GM03348 (cell line): ENCODE measurements at places on chromosomes 2 and 18.

DNA sequence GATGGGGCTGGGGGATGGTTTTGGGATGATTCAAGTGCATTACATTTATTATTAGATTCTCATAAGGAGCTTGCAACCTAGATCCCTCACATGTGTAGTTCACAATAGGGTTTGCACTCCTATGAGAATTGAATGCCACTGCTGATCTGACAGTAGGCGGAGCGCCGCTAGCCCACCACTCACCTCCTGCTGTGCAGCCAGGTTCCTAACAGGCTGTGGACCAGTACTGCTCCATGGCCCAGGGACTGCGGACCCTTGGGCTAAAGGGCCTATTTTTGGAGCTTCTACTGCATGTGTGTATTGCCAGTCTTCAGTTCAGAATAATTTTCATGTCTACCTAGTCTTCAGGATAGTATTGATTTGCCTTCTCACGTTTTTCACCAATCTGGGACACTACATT lies 165.3 kb upstream of the TWIST2 start:
- no peak for DNase-seq

GRCh38 chr2:191255756-191256312 lies 10.6 kb downstream of the MYO1B start:
- no peak for DNase-seq

GRCh38 chr2:147424766-147425165 lies 420.1 kb upstream of the ACVR2A start:
- no peak for DNase-seq

- DNase-seq = no peak
These were observed 63.1 kb downstream of the CXCR4 start for GRCh38 chr2:136054856-136055255.

DNA sequence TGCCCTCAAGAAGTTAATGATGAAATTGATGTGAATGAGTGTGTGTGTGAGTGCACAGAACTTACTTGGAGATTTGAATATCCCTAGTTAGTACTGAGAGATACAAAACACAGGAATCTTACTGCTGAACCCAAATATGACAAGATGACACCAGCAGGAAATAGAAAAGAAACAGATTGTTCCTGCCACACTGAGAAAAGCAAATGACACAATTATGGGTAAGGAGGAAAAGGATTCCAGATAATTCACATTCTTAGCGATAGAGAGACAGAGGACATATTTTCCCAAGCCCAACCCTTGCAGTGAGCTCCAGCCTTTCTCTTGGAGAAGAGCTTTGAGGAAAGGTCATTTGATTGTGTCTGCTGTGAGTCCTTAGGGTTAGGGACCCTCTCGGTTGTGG lies 105.7 kb upstream of the SMIM21 start:
- no peak for DNase-seq

DNA sequence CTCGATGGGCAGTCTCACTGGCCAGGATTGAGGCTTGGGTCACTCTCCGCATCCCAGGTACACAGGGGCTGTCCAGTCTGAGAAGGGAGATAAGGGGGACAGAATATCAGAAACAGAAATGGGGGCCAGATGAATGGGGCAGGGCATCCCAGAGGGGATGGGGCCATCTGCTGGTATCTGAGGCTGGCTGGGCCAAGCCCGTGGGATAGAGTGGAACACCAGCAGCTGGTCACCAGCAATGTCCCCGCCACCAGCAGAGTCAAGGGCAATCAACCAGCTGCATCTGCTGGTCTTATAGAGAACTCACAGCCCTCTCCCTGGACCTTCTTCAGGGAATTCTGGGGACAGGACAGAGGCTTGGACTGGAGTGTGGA lies 128.8 kb upstream of the HAAO start:
- DNase-seq = no peak
